ENCODE measurements at places on chromosomes 7 and 10.

DNA sequence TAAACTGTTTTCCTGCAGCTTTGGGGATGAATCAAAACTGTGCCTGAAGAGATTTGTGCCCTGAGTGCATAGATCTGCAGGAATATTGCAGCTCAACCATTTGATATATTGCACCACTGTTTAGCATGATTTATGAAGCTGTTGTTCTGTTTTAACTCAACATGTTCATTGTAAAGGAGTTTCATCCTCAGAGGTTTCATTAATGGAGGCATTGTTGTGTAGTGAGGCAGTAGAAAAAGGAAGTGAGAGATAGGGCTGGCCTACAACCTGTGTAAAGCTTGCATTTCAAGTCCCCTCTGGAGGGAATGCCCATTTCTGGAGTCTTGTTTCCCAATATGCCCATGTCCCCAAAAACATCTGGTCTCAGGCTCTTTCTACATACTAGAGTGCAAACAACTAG is 67.5 kb downstream of the DNAJC12 start:
- no peak for DNase-seq

DNA sequence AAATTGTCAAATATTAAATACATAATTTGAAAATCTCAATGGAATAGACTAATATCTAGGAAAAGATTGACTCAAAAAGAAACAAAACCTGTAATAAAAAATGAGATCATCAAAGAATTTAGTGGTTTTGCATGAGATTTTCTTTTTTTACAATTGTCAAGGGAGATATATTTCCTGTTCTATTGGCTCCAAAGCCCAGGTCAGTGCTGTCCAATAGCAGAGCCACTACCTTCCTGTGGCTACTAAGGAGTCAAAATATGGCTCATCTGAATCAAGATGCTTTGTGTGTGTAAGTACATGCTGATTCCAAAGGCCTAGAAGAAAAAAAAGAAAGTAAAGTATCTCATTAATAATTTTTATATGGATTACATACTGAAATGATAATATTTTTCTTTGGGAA is 191.9 kb downstream of the C7orf25 start:
- DNase-seq: no peak

- DNase-seq: no peak
These were observed 98.4 kb downstream of the PIP4K2A start for GRCh38 chr10:22615819-22616499.

- DNase-seq: no peak
These were observed 103.4 kb downstream of the SRPK2 start for GRCh38 chr7:105285118-105285874.

DNA sequence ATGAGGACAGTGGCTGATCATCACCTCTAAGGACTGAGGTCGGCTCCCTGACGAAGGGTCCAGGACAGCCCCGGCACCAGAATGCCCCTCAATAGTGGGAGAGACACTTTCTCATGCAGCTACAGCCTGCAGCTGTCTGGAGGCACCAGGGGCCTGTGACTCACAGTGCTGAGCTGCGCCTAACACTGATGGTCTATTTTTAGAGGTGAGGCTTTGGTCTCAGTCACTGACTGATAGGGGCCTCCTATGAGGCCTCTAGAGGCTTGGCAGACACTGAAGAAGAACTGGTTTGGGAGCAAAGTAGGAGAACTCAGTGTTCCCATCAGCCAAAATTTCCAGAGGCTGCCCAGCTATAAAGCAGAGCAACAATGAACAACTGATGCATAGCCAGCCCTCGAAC is 130.1 kb downstream of the COBL start:
- DNase-seq: no peak

DNA sequence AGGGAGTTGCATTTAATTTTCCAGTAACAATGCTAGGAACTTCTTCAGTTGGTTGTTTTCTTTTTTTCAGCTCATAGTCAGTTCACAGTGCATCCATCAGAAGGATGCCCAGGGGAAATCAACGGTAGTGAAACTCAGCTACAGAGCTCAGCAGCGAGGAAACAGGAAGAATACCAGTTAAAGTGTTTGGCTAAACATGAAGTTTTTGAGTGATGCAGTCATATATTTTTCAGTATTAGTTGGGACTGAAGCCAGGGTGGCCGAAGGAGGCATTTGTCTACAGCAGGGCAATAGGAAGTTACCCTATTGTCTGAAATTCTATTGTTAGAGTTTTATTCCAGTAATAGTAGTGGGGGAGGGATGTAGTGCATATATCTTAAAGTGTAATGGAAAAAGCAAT is 45.3 kb upstream of the MALRD1 start:
- DNase-seq: no peak

- DNase-seq: no peak
These were observed 46.2 kb upstream of the STMP1 start for GRCh38 chr7:135616136-135616535.

DNA sequence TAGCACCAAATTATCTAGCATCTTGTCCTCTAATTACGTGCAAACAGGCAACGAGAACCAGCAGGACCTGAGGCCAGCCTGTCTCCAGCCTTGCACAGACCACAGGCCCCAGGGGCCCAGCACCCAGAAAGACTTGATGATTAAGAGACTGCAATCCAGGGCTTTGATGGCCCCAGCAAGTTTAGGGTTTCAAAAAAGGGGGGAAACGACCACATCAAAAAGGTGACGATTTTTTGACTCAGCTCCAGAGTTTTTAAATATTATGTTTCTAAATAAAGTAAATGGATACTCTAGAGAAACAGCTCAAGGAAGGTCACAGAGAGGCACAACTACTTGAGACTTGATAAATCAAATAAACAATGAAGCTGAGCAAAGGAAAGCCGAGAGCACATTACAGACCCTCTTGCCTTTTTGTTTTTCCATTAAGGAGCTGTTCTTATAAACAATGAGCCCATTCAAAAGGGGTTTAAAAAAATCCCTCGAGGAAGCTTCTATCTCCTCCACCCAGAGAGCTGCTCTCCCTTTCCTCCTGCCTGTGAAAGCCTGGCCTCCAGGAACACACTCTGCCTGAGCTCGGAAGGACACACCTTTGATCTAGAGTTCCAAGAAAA is 44.1 kb downstream of the GLI3 start:
- DNase-seq: no peak

- DNase-seq: no peak
These were observed 174.9 kb downstream of the LRMDA start for GRCh38 chr10:75606203-75606779.

GRCh38 chr10:1558906-1559305 is 178.4 kb downstream of the ADARB2 start:
- no peak for DNase-seq

- no peak for DNase-seq
These were observed 190.9 kb downstream of the RPS24 start for GRCh38 chr10:78224602-78225001.

DNA sequence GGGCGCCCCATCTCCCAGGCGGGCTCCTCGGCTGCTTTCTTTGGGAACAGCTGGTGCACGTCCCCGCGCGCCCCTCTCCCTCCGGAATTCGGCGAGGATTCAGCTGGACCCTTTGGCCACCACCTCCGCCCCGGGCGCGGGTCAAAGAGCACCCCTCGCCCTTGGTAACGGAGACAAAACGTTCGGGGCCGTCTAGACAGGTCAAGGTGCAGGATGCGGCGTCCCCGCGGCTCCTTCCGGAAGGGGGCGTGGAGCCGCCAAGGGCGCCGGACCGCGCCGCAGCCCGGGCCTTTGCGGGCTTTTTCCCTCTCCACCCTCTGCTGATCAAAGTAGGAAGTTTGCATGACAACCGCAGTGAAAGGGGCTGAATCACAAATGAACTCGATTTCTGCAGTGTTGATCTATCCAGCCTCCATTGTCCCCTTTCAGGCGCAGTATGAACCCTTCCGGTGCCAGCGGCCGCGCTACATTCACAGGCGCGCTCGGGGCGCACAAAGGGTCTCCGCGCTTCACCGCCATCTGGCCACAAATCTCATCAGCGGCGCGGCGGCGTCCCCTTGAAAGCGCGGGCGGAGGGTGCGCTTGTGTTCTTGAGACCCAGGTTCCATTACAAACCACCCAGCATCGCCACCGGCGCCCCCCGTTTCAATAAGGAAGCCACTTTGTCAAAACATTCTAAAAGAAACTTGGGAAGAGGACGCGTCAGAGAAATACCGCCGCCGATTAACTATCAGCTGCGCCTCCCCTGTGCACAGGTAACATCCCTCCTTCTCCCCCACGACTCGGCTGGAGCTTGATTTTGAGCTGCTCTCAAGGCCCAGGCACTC is 36.4 kb downstream of the CNPY1 start:
- DNase-seq: no peak

DNA sequence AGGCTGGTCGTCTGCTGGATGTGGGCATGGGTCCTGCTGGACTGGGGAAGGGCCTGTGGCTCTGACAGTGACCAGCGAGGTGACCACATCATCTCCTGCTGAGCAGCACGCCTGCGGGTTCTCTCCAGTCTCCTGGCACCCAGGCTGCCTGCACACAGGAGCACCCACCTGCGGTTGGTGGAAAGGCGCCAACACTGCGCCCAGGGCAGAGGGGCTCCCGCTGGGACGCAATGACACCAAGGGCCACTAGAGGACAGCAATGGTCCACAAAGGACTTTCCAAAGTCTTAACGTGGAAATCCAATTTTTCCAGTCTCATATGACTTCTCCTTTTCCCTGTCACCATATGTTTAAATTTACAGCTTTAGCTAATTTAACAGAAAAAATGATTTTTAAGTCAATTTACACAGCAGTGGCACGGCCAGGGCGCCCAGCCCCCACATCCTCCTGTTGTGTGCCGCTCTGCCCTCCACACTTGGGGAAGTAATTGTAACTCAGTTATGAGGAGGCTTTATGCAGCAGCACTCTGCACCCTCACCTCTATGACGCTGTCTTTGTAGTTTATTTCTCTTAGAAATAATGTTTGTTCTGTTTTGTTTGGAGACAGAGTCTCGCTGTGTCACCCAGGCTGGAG is 38.1 kb downstream of the CFAP46 start:
- DNase-seq: no peak

- DNase-seq: no peak
These were observed 10.8 kb upstream of the PPP1R3C start for GRCh38 chr10:91643700-91644099.

GRCh38 chr7:19268737-19269136 is 123.5 kb upstream of the FERD3L start:
- DNase-seq: no peak

GRCh38 chr7:158655931-158656441 is 48.6 kb downstream of the NCAPG2 start:
- no peak for DNase-seq

DNA sequence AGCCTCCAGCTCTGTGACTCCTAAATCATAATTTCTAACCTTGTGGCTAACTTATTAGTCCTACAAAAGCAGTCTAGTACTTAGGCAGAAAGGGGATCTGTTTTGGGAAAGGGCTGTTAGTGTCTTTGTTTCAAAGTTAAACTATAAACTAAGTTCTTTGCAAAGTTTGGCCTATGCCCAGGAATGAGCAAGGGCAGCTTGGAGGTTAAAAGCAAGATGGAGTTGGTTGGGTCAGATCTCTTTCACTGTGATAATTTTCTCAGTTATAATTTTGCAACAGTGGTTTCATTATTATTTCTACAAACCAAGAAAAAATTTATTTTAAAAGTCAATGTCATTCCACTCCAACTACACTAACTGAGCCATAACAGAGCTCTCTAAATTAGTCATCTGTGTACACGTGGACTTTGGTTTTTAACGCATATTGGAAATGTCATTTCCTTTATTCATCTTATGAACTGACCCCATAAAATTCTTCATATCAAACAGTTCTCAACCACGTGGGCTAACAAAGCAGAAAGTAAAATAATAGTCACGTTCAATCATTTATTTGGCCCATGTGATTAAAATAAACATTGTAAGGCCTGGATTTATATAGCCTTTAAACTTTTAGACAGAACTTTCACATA is 143.2 kb upstream of the C7orf33 start:
- no peak for DNase-seq

GRCh38 chr7:142513178-142513955 is 235.9 kb upstream of the PRSS1 start:
- no peak for DNase-seq

- DNase-seq: no peak
These were observed 97.4 kb upstream of the PDCD4 start for GRCh38 chr10:110774069-110775019.

GRCh38 chr10:132588301-132589013 is 50.9 kb downstream of the INPP5A start:
- no peak for DNase-seq

DNA sequence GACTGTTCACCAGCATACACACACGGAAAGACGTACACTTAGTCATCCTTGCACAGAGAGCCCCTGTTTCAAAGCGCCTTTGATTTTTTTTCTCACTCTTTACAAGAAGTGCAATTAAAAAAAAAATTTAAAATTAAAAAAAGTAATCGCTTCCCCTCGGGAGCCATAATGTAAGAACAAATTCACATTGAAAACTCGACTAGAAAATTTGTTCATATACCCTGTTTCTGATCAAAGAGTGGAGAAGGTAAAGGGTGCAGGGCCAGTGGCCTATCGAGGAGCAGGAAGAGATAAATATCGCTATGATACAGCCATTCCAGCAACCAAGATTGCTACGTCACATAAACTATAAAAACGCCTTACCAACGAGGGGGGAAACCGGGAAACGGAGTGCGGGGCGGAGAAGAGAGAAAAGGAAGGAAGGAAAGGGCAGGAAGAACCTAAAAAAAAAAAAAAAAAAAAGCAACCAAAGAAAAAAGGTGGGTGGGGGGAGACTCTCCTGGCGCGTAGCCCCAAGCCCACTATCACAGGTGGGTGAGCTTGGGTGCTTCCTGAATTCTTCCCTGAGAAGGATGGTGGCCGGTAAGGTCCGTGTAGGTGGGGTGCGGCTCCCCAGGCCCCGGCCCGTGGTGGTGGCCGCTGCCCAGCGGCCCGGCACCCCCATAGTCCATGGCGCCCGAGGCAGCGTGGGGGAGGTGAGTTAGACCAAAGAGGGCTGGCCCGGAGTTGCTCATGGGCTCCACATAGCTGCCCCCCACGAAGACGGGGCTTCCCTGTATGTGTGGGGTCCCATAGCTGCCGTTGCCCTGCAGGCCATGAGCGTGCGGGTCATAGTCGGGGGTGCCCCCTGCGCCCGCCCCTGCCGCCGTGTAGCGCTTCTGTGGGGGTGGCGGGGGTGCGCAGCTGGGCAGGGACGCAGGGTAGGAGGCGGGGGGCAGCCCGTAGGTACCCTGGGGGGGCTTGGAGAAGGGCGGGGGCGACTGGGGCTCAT is 5.2 kb upstream of the HOXA2 start:
- DNase-seq: no peak

GRCh38 chr7:36202398-36202797 is 49.3 kb downstream of the EEPD1 start:
- DNase-seq: no peak

GRCh38 chr7:3092468-3092867 is 48.8 kb upstream of the CARD11 start:
- DNase-seq: peak; percentile 38

DNA sequence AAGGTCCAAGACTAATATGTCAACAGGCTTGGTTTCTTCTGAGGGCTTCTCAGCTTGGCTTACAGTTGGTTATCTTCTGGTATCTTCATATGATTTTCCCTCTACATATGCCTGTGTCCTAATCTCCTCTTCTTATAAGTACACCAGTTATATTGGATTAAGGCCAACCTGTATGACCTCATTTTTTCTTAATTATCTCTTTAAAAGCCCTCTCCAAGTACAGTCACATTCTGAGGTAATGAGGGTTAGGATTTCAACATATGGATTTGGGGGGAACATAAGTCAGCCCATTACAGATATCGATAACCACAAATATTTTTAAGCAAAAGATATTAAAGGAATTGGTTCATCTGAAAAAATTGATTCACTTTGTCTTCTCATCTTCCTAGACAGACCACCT is 49.2 kb downstream of the IQUB start:
- no peak for DNase-seq
